A549 (cell line): ENCODE measurements at places on chromosomes 7 and 10.

GRCh38 chr7:25014756-25015155, 34.8 kb upstream of the OSBPL3 start:
- DNase-seq: peak; percentile 16

DNA sequence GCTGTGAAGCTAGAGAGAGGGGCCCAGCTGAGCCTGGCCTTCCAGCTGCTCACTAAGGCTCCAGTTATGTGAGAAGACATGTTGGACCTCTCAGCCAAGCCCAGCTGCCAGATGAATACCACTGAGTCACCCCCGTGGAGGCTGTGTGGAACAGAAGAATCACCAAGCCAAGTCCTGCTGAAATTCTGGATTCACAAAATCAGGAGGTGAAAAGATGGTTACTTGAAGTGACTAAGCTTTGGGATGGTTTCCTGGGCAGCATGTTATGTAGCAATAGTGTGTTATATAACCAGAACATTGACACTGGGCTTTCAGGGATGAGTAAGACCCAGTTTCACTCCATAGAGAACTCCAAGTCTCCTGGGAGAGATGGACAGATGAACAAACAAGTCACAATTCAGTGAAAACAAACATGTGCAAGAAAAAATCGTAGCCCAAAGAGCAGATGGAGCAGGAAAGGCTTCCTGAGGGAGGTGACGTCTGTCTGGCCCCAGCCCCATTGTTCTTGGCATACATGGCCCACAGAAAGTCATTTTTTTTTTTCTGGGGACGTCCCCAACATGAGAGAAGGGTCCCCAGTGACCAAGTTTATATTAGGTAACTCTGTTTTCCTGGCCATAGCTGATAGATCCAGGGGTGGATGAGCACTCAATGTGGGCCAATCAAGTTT, 64.1 kb upstream of the PDZD8 start:
- peak; percentile 44 for DNase-seq

DNA sequence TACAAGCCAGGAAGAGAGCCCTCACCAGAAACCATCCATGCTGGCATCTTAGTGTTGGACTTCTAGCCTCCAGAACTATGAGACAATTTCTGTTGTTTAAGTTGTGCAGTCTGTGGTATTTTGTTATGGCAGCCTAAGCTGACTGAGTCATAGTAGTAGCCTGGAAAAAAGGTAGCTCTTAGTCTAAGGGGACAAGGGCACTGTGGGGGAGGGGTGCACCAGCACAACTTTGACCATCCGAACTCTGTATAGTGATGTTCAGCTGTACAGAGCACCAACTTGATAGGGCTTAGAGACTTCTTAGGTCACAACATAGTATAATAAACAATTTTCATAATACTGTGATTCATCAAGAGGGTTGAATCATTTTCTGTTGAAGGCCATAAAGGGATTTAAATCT, 14.3 kb downstream of the EIF4EBP2 start:
- peak; percentile 10 for DNase-seq

GRCh38 chr7:12229046-12229445, 18.0 kb downstream of the TMEM106B start:
- no peak for DNase-seq

GRCh38 chr7:68904630-68905029, 693.6 kb upstream of the AUTS2 start:
- DNase-seq: no peak

GRCh38 chr10:125783957-125784356, 8.3 kb upstream of the MMP21 start:
- no peak for DNase-seq

- DNase-seq: no peak
Observed at GRCh38 chr7:118758582-118758981, 534.1 kb downstream of the ANKRD7 start.

GRCh38 chr10:115831016-115831415, 442.0 kb downstream of the GFRA1 start:
- no peak for DNase-seq

DNA sequence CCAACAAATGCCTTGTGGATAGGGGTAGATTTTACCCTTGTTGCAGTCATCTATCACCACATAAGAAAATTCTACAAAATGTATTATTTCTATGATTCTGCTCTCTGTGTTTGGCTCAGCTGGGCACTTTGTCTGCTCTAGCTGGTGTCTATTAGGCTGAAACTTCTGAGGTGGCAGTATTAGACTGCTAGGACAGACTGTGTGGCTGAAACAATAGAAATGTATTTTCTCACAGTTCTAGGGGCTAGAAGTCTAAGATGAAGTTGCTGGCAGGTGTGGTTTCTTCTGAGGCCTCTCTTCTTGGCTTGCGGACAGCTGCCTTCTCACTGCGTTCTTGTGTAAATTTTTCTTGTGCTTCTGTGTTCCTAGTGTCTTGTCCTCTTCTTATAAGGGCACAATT, 1139.6 kb upstream of the LRRTM3 start:
- no peak for DNase-seq
